Stimulated activated CD8-positive, alpha-beta memory T cell treated with anti-CD3 and anti-CD28 coated beads, Interleukin-15, amount 100 ng/mL, for 1 hour (primary cell): ENCODE measurements at places on chromosomes 2 and 18.

- DNase-seq, result no peak
Measured at GRCh38 chr18:10928011-10928771, 221.2 kb downstream of the PIEZO2 start.

GRCh38 chr2:44715671-44716081, 225.8 kb upstream of the SIX3 start:
- no peak for DNase-seq

GRCh38 chr2:20073460-20073859, 22.0 kb upstream of the LAPTM4A start:
- DNase-seq, result no peak

- DNase-seq, result no peak
Measured at GRCh38 chr2:128024816-128025215, 3.0 kb downstream of the SAP130 start.

DNA sequence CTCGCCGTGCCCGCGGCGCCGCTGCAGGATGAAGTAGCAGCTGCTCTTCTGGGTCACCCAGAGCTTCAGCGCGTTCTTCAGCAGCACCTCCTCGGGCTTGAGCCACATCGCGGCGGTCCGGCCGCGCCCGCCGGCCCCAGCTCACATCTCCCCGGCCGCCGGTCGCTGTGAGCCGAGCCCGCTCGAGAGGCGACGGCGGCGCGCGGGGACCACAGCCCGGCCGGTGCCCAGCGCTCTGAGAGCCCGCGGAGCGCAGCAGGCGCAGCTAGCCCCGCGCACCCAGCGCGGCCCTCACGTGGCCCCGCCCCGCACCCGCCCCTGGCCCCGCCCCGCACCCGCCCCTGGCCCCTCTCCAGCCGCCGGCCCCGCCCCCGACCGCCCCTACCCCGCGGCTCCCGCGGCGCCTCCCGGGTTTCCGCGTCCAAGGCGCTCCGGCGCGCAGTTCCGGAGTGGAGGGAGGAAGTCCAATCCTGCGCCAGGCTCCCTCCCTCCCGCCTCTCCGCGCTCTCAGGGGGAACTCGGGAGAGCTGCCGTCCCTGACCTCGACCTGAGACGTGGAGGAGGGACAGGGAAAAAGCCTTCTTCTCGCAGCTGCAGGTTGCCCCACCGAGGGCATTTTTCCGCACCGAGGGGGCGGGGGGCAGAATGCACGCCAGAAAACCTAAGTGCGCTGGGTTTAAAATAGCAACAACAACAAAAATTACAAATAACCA, at the start of gene TBC1D8:
Gene TBC1D8, minus strand, starts transcription at position 237 of the 713 bp plus-strand sequence. Its CDS starts 129 bp downstream, at position 108.
- peak; percentile 20 for DNase-seq

- DNase-seq, result no peak
Measured at GRCh38 chr2:231489990-231490389, 25.7 kb upstream of the NCL start.

- DNase-seq, result no peak
Measured at GRCh38 chr2:225630824-225631533, 231.5 kb downstream of the NYAP2 start.

- no peak for DNase-seq
Measured at GRCh38 chr2:45713591-45713990, 62.1 kb downstream of the PRKCE start.

DNA sequence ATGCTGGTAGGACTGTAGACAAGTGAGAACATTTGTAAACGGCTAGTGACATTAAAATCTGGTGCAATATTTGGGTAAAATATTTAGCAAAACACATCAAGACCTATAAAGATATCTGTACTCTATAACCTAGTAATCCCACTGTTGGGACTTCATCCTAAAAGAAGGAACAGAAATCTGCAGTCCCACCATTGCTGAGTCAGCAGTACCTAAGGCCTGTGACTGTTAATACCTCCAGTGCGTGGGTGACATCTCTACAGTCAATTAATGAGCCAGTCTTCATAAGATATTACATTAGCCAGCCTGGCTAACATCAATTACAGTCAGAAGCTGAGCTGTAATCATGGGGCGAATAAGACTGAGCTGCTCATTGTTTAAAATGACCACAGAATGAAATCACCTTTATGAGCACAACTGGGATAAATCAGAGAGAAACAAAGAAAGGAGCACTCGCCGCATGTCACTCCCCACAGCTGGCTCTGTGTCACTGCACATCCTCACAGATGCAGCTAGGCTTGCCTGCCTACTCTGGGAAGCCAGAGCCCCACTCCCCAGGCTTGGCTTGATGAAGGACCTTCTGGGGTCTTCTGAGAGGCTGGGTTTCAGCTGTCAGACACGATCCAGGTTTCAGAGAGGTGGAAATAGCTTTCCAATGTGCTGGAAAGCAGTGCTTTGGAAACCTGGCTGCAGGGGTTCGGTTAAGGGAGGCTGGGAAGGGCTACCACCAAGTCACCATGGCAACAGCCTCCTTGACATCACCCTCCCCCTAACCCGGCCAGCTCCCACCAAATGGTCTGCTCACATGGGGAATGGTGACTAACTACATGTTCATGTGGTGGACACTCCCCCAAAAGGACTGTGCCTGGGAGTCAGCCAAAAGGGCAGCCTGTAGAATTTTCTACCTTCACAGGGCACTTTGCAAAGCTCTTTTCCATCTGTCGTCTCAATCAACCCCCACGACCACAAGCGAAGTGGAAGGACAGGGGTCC, 145.0 kb downstream of the ZBTB7C start:
- no peak for DNase-seq

DNA sequence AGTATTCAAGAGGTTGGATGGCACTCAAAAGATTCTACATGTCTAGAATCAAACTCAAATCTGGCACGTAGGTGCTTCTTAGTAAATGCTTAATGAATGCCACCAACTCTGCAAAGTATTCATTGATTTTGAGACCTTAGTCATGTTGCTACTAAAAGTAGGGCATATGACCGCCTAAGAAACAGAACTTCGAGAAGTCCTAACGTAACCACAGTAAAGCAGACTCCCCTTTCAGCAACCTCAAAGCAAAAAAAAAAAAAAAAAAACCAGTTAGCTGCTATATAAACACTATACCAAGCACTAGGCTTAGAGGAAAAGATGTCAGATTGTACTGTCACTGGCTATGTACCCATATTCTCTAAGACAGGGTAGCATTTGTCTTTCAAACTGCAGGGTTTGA, 33.9 kb downstream of the PTCD3 start:
- DNase-seq, result no peak

GRCh38 chr2:203758841-203759689, 52.6 kb downstream of the CD28 start:
- no peak for DNase-seq

DNA sequence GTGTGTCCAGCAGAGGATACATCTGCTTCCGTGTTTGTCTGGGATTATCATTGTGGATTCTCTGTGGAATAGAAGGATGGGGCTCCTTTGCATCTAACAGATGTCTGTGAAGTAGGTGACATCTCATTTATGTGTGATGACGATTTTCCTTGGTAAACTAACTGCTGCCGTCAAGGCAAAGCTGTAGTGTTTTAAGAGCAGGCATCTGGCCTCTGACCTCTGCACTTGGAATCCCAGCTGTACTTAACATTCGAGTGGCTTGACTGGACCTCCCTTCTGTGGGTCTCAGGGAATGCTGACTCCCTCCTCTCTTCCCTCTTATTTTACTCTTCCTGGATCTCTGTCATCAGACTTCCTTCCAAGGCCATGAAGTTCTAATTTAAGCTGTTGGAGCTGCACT, 56.4 kb downstream of the DCDC2C start:
- no peak for DNase-seq

- DNase-seq, result no peak
Measured at GRCh38 chr2:8602809-8603208, 79.0 kb upstream of the ID2 start.

- peak; percentile 10 for DNase-seq
Measured at GRCh38 chr18:22391407-22392345, 26.0 kb downstream of the CTAGE1 start.

DNA sequence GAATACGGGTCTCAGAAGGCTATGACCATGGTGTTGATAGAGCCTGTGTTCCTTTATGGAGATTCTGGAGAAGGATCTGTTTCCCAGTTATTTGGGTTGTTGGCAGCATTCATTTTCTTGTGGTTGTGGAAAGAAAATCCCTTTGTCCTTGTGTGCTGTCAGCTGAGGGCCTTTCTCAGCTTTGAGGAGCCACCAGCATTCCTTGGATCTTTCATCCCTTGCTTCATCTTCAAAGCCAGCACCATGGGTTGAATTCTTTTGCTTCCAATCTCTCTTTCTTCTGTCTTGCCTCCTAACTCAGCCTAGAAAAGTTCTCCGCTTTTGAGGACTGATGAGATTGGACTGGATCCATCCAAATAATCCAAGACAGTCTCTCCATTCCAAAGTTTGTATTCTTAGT, 103.2 kb upstream of the MMADHC start:
- no peak for DNase-seq

- no peak for DNase-seq
Measured at GRCh38 chr2:205053827-205054410, 508.6 kb downstream of the PARD3B start.

DNA sequence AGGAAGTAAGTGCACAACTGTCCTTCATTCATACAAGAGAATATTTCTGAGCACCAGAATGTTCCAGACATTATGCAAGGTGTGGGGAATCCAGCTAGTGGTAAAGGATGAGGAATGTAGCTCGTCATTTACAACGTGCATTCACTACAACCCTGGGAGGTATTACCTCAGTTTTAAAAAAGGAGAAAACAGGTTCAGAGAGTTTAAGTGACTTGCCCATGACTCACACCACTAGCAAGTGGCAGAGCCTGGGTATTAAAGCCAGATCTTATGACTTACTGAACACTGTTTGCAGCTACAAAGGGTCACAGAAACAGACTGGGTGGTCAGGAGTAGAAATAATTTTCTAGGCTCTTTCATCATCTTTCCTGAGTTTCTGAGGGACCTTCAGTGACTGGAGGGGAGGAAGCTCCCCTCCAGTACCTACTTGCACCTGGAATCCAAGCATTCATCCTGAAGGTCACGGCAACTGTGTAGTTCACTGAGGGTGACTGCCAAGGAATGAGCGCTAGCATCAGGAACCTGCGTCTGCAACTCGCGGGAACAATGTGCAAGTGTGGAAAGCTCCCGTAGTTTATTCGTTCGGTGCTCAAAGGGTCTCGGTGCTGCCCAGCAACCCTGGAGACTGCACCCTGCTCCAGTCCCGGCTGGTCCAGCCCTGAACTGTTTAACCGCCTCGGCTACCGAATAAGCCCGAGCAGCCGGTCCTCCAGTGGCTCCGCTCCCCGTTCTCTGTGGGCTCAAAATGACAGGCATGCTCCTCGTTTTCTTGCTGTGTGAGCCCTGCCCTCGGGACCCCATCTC, 647 bp downstream of the CCDC121 start:
- DNase-seq, result no peak

GRCh38 chr18:48991319-48991660, 40.5 kb upstream of the SMAD7 start:
- no peak for DNase-seq

DNA sequence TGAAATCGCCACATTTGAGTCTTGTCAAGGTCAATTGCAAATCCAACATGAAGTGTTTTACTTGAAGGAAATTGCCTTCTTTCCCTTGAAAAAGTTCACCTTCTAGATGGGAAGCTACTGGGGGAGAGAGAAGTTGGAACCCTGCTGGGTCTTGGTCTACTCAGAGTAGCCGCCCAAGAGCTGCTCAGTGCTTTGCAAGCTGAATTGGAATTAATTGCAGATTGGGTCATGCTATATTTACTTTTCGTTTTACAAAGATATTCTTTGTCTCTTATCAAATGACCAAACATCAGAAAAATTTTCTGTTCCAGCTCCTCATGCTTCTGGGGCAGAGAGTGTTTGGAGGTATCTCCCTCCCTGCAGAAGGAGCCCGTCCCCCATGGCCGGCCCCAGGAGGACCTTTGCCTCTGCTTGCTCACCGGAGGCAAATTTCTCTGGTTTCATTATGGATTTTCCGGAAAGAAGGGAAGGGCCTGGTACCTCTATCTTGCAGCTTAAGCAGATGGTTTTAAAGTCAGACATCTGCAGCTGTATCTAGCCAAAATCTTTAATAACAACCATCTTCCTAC, 289.7 kb downstream of the MYT1L start:
- no peak for DNase-seq

- DNase-seq, result no peak
Measured at GRCh38 chr2:167103028-167103756, 214.9 kb downstream of the XIRP2 start.

- DNase-seq, result no peak
Measured at GRCh38 chr2:36775806-36776205, 79.3 kb downstream of the VIT start.

DNA sequence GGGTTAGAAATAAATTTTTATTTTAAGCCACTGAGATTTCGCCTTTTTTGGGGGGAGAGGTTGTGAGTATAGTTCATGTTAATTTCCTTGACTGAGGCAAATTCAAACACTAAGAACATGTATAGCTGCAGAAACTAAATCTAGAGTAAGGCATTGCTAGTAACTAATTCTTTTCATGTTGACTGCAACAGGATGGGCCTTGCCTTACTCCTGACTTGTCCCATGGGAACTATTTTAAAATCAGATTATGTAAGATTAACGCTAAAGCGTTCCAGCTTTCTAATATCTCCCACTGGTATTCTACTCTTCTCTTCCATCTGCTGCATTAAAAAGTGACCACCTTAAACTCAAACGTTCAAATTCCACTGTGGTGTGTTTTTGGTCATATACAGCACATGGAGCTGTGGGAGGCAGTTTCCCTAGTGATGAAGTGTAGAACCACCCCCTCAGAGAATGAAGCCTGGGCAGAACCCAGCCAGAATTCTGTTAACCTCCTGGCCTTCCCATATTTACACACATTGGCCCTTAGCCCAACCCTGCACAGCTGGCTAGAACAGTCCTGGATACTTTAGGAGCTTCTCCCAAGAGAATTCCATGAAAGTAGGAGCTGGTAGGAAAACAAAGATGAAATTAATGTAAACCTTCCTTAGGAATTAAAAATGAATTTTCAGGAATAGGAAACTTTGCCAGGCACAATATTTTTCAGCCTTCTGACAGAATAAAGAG, 687.8 kb downstream of the SLC4A3 start:
- no peak for DNase-seq

DNA sequence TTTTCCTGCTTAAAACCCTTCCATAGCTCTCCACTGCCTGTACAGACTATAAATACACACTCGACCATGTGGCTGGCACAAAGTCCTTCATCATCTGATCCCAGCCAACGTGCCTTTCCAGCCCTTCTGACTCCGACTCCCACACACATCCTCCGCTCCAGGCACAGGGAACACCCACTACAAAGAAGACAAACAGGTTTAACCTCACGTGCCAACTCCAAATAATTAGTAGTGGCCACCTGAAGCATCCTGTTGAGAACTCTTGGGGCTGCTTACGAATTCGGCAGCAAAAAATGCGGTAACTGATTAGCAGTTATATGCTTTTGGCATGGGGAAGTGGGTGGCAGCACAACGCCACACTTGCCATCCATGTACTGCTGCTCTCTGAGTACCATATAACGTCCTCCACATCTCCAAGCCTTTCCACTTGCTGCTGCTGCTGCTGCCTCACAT, 12.1 kb downstream of the SPIRE1 start:
- DNase-seq, result no peak

DNA sequence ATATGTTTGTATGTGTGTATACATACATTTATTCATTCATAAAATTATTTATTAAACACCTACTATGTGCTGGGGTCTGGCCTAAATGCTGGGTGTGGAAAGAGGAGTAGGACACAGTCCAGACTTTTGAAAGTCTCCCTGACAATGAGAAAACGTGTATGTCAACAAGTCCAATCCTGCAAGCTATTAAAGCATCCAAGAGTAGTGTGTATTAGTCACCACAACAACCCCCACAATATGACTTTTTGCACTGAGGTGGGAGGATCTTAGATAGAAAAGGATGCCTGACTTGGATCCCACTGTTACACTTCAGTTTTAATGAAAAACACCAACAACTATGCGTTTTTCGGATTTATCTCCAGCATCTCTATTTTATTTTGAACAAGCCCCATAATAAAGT, 446.4 kb downstream of the EPHA4 start:
- no peak for DNase-seq
